ENCODE measurements at places on chromosomes 11 and 22.

DNA sequence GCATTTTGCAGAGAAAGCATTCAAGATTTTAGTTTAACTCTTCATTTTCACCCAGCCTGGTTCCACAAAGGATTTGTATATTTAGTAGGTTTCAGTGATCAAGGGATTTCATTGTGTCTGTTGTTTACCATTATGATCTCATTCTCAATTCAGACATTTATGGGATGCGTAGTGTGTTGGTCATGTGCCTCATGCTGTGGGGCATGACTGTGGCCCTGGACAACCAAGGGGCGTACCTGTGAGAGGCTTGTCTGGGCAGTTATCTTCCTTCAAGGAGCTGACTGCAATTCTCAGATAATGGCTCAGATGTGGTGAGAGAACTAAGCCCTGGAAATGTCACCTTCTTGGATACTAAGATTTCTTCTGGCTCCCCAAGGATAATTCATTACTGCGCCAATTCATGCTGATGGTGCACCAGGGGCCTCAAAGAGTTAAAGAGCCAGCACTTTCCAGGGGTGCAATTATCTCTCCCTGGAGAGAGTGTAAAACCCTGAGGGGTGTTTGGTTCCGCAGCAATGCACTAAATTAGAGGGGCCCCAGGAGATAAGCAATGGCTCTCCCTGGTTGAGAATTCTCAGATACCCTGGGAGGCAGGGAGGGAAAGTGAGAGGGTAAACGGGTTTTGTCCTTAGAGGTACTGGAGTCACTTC lies 32.2 kb downstream of the SLC6A5 start:
- no peak for DNase-seq

DNA sequence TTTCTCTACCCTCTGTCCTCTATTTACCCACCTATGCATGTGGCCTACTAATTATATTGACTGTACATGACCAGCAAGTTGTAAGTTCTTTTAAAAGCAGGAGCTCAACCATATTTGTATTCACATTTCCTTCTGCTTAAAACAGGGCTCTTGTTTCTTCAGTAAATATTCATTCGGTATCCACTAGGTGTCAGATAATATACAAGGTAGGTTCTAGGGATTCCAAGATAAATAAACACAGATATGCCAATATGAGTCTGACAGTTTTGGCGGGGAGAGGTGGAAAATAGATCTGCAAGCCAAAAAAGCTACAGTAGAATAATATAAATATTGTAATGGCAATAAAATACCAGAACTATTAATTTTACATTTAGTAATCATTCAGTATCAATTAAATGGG lies 15.3 kb upstream of the RAB30 start:
- no peak for DNase-seq

DNA sequence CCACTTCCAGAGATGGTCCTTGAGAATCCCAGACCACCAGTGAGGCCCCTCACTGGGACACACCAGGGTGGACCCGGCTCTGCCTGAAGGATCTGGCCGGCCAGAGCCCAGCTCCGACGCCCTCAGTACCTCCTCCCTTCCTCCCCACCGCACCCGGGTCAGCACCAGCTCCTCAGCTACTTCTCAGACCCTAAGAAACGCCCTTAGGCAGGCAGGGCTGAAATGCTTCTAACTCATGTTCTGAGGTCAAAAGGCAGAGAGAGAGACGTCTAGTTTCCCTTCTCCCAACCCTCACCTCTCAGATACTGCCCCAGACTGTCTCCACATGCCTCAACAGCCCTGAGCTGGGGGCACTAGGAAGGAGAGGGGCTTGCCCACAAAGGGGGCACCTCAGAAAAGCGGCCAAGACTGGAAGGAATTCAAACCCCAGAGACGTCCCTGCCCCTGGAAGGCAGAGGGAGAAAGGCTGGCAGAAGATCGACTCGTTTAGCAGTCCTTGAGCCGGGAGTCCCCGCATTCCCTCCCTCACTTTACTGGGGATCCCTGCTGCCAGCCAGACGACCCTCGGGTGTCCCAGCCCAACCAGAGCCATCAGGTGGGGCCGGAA lies 539 bp downstream of the USH1C start:
- DNase-seq: no peak

DNA sequence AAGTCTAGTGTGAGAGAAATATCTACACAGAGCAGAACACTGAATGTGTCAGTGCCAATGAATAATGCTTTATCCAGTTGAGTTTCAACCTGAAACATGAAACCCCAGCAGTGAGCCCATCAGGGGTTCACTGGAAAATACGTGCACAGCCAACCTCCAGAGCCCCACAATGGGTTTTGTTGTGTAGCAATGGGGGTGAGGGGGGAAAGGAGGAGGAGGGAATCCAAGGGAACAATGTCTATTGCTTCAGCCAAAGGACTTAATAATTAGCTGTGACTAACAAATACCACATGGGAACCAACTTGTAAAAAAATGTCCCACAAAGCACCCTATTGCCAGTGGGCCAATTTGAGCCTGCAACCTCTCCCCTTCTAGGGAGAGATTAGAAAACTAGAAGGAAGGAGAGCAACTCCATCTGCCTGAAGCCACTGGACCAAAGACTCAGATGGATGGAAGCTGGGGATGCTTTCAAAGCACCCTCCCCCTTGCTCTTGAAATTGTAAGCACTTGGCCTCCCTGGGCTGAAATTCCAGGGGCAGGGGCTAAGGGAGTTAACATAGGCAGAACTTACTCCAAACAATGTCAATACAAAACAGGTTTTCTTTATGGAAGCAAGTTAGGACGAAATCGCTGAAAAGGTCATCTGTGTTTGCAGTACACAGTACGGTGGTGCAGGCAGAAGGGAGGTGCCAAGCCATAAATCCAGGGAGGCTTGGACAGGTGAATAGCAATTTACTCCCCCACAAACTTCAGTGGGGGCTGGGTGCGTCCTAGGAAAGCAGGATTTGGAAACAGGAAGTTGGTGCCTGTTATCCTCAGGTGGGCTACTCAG lies 99.8 kb downstream of the ARL14EP start:
- DNase-seq: no peak

GRCh38 chr11:83257761-83258168 lies 28.4 kb downstream of the CCDC90B start:
- no peak for DNase-seq

GRCh38 chr11:9834291-9834690 lies 170.4 kb downstream of the SWAP70 start:
- DNase-seq: no peak

GRCh38 chr22:45966320-45966894 lies 10.6 kb downstream of the WNT7B start:
- DNase-seq: no peak

GRCh38 chr11:92455210-92455790 lies 230.7 kb downstream of the FAT3 start:
- DNase-seq: no peak

DNA sequence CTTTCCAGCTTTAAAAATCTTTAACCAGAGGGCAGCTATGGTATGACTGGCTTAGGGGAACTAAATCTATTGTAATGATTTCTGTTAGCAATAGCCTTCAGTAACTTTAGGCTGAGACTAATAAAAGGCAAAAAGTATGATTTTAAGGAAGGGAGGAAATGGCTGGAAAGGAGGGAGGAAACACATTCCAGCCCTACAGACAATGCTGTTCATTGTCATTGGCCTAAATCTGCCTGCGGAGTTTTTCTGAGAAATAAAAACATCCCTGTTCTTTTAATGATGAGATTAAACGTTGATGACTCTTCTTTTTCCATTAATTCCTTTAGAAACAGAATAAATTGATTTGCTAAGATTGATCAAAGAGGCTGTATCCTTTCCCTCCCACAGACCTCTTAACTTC lies 99.6 kb upstream of the GRAMD1B start:
- no peak for DNase-seq

- no peak for DNase-seq
These were observed 590 bp downstream of the ATG13 start for GRCh38 chr11:46617972-46618314.

DNA sequence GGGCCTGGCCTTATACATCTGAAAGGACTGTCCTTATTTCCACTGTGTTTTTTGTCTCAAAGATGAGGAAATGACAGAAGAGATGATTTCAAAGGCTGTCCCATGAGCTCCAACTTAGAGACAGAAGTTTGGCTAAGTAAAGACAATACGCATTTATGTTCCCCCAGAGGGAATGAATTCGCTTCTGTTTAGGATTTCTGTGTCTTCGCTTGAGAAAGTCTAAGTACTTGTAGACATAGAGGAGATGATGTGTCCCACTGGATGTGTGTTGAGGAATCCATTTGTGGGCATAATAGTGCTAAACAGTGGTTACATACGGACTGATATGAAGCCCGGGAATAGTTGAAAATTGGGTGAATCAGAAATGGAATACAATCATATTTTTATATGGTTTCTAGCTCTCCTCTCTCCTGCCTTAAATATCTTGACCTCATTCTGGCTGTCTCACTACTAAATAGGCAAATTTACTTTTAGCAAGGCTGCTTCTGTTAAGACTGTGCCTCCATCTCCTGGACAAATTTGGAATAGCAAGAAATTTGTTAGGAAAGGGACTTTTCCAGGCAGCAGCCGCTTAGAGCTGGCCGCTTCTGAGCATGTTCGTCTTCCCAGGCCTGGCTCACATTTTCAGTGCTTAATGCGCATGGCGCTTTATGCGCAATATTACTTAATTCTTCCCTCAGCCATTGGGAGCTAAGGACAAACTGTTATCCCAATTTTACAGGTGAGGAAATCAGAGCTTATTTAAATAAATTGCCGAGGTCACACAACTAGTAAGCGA lies 1.9 kb upstream of the PEX26 start:
- DNase-seq: no peak

GRCh38 chr11:72787216-72788104 lies 6.4 kb downstream of the STARD10 start:
- no peak for DNase-seq

GRCh38 chr11:57936050-57936418 lies 87.6 kb upstream of the OR9Q1 start:
- no peak for DNase-seq

- DNase-seq: no peak
These were observed 54.2 kb downstream of the CLPB start for GRCh38 chr11:72380132-72380503.

- no peak for DNase-seq
These were observed 161.6 kb downstream of the PKNOX2 start for GRCh38 chr11:125326126-125326525.

DNA sequence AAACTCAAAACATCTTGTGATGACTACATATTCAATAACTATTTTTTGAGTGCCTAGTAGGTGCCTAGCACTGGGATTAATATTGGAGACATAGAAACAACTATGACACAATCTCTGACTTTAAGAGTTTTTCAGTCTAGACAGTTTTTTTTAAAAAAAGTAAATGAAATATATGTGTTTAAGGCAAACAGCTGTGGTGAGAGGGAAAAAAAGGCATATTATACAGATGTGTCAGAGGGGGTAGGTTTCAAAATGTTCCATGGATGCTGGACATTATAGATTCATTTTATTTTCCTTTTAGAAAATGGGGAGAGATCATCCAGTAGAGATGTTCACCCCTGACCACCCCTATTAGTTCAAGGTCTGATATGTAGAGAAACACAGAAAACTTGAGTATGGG lies 90.8 kb downstream of the LUZP2 start:
- no peak for DNase-seq

DNA sequence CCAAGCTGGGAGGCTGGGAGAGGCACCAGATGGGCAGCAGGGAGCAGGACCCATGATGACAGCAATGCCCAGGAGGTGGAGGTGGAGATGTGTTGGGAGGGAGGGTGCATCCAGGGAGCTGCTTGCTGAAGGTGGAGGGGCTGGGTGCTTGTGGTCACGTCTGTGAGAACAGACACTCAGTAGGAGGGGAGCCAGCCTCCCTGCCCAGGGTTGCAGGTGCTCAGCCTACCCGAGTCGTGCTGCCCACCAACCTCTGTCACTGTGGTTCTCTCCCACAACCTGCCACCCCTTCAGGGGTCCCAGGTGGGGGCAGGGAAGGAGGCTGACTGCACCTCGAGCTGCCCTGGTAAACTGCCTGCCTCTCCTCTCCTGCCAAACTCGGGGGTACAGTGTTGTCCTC lies 5.5 kb downstream of the PRDX5 start:
- DNase-seq: no peak

DNA sequence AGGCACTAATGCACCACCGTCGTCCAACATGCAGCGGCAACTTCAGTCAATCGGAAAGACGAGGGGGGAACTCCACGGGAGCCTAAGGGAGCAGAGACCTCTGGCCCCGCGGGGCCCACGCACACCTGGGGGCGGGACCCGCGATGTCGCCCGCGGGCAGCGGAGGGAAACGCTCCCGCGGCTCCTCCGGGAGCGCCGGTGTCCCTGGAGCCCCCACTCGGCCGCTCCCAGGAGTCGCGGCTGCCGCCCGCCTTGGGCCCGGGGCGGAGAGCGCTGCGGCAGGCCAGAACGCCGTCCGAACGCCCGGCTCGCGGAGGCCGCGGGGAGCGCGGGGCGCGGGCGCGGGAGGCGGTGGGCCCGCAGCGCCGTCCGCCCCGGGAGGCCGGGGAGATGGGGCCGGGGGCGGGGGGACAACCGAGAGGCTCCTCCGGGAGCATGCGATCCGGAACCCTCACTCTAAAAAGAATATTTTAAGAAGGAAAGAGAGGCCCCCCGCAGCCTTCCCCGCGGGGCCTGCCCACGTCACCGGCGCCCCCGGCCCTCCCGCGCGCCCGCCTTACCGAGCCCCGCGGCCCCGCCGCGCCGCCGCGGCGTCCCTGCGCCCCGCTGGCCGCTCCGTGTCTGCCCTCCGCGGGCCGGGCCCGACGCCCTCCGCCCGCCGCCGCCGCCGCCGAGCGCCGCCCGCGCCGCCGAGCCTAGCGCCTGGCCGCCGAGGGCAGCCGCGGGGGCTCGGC lies 86.6 kb upstream of the ARHGAP32 start:
- DNase-seq: no peak

- no peak for DNase-seq
These were observed 1.9 kb downstream of the KCNQ1OT1 start for GRCh38 chr11:2697866-2698265.

DNA sequence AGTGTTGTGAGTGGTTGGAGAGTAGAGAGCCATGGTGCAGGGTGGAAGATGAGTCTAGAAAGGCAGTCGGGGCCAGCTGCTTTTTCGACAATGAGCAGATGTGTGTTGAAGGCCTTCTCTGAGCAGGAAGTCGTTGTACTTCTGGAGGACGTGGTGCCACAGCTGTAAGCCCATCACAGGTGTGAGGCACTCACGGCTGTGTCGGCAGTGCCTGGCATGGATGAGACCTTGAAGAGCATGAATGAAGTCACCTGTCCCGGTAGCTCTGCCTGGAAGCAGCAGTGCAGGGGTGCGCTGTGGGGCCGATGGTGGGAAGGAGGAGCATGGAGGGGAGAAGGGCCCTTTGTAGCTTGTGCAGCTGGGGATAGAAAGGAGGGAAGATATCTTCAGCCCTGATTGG lies 165.2 kb downstream of the PKNOX2 start:
- no peak for DNase-seq

GRCh38 chr22:29707010-29707409 lies 12.8 kb upstream of the CABP7 start:
- DNase-seq: no peak

- DNase-seq: no peak
These were observed 3.8 kb upstream of the PKP3 start for GRCh38 chr11:390175-390574.

DNA sequence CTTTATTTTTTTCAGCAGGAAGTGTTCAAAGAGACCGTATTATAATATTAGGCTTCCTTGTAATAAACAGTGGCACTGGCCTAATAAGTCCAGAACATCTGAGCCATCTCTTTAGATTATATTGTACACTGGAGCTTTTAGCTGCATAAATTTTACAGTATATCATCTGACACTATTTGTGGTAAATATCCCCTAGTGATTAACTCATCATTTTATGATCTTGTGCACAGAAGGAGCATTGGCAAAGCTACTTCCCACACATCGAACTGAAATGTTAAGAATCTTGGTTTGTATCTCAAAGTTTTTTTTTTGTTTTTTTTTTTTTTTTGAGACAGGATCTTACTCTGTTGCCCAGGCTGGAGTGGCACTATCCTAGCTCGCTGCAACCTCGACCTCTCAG lies 162.7 kb downstream of the HIPK3 start:
- no peak for DNase-seq

- DNase-seq: no peak
These were observed 13.0 kb downstream of the CDC42BPG start for GRCh38 chr11:64831411-64831891.

Data from stimulated activated CD8-positive, alpha-beta memory T cell treated with anti-CD3 and anti-CD28 coated beads, Interleukin-12 subunit alpha, Interleukin-12 subunit beta, amount 100 ng/mL, for 1 hour (primary cell).